Endothelial cell (in vitro differentiated cells): ENCODE measurements at places on chromosomes 16 and 17.

DNA sequence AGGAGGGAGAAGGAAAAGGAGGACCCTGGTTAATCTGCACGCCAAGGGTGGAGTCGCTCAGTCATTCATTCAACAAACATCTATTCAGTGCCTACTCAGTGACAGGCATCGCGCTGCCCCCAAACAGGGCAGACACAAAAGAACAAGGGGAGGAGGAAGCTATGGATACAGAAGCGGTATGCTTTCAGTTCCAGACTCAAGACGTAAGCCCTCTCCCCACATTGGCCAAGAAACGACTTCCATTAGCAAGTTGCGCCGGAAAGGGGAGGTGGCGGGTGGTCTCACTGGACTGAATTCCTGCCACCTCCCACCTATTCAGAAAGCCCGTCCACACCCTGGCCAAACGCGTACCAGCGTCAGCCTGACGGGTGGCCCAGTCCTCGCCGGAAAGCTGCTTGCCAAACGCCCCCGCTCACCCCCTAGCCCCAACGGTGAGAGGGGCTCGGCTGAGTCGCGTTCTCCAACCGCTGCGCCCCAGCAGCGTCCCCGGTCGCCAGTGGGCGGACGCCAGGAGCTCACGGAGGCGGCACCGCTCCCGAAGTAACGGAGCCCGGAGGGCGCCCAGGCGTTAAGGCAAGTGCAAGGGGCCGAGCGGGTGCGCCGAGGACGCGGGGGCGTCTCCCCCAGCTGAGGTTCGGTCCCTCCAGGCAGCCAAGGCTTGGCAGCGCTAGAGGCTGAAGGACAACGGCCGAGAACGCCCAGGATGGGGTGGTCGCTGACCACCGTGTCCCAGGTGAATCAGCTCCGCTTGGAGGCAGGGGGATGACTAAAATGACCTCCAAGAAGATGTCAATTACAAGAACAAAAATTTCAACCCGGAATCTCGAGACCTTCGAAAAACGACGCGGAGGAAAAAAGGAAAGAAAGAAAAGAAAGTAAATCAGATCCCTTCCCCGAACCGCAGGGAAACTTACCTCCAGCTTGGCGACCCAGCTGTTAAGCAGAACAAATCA lies 470.7 kb downstream of the SOX9 start:
- no peak for DNase-seq

DNA sequence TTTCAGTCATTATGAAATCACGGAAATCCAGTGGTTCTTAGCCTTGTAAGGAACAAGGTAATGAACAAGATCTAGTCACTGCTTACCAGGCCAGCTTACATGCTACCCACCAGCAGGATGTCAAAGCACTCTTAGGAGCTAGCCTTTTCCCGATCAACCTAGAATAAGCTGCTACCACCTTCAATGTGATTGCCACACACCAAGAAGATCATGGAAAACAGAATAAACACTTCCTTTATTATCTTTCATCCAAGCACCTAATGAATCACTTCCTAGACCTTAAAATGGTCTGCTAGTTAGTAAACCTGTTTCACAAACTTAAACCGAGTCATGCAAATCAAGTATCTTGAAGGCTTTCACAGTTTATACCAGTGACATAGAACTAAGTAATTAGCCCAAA lies 5.0 kb downstream of the BBS2 start:
- no peak for DNase-seq

DNA sequence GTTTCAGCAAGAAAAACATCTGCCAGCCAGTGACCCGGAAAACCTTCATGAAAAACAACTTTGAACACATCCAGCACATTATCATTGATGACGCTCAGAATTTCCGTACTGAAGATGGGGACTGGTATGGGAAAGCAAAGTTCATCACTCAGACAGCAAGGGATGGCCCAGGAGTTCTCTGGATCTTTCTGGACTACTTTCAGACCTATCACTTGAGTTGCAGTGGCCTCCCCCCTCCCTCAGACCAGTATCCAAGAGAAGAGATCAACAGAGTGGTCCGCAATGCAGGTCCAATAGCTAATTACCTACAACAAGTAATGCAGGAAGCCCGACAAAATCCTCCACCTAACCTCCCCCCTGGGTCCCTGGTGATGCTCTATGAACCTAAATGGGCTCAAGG lies 22.2 kb downstream of the SLFN5 start:
- no peak for DNase-seq

DNA sequence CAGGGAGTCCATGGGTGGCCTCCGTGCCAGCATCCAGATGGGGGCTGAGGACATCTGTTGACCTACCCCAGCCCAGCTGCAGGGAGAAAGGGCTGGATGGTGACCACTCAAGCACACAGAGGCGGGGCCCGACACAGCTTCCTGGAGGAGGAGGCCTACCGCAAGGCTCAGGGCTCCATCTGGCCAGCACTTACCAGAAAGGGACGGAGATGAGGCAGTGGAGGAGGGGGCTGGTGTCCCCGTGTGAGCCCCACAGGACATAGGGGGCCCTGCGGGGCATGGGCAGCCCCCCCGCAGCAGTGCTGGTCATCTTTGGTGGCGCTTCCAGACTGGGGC lies 147.5 kb upstream of the CIBAR2 start:
- DNase-seq: no peak

GRCh38 chr17:537133-537532 lies 177.5 kb downstream of the VPS53 start:
- DNase-seq: no peak

DNA sequence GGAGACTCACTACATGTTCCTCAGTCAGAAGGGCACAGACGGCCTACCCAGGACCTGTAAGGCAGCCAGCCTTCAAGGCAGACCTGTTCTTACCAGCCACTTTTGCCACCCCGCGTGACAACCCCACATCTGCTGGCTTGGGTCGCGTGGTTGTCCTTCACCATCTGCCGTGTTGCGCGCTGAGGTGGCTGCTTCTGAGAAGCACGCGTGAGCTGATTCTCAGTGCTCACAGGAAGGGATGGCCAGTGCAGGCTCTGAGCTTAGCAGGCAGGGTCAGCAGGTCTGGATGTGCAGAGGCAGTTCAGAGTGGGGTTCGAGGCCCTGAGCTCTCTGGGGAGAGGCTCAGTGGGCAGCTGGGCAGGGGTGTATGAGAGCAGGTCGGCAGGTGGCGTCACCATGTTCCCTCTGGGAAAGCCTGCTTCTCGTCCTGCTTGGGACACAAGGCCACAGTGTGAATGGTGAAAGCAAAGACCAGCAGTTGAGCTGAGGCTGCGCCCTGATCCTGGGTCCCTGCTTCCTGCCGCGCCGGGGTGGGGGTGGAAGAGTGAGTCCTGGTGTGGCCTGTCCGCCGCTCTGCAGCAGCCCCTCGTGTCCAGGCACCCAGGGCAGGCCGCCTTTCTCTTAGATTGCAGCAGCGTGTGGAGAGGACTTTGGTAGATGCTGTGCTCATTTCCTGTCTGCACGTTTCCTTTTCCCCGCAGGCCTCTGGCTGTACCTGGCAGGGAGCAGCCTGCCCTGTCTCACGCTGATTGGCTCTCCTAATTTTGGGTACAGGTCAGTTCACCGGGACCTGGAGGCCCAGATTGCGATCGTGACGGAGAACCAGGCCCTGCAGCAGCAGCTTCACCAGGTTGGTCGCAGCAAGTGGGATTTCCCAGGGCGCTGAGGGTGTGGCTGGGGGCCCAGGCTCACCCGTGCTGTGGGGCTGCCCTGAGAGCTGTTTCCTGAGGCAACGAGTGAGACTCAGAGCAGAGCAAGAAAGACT lies 36.0 kb downstream of the PGS1 start:
- DNase-seq: no peak

DNA sequence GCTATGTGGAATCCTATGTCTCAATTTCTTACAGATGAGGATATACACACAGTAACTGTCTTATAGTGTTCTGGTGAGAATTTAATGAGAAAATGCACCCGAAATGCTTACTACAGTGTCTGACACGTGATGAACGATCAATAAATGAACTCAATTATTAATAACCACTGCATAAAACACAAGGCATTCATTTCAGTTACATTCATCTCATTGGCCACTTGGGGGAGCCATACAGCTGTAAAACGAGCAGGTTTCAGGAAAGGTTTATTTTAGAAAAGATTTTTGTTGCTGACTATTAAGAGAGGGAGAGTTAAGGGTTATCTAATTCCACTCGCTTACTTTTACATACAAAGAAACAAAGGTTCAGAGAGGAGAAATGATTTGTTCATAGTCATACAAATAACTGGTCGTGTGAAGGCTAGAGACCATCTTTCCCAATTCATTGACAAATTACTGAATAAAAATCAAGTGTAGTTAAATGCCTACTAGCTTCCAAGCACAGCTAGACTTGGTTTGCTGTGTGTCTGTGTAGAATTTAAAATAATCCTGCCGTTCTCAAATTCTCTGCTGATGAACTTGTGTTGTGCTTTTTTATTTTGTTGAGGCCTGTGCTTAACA lies 160.1 kb downstream of the MAP2K4 start:
- DNase-seq: peak; percentile 37

DNA sequence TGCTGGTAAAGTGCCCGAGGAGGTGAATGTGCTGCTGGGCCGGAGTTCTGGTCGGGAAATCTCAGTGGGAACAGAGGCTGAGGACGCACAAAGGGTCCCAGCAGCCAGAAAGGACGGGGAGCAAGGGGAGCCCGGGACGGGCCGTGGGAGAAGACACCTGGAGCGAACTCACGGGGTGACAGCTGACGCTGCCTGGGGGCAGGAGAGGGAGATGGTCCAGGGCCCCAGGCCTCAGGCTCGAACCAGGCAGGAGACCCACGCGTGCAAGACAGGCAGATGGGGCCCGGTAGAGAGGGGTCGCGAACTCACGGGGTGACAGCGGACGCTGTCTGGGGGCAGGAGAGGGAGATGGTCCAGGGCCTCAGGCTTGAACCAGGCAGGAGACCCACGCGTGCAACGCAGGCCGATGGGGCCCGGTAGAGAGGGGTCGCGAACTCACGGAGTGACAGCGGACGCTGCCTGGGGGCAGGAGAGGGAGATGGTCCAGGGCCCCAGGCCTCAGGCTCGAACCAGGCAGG lies 72.9 kb downstream of the METRNL start:
- no peak for DNase-seq

DNA sequence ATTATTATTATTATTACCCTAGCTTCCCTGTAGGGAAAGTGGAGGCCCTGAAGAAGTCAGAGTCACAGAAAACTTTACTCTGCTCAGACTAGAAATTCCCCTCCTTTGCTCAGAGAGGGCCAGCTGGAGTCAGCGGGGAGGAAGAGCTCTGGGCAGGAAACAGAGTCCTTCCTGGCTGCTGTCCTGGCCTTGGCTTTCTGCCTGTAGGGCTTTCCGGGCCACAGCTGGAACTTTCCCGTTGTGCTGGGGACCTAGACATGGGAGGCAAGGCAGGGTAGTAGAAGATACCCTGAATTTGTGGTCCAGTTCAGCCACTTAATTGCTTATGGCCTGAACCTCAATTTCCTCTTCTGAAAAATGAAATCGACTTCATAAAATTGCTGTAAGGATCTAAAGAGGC lies 14.0 kb upstream of the CCL2 start:
- peak; percentile 31 for DNase-seq

DNA sequence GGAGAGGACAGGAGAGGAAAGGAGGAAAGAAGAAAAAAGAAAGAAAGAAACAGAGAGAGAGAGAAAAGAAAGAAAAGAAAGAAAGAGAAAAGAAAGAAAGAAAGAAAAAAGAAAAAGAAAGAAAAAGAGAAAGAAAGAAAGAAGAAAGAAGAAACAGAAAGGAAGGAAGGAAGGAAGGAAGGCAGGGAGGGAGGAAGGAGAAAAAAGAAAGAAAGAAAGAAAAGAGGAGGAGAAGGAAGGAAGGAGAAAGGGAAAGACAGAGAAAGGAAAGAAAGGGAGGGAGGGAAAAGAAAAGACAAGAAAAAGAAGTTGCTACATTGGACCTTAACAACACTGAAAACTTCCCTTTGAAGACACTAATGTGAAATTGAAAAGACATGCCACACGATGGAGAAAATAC lies 56.6 kb upstream of the CCL2 start:
- no peak for DNase-seq

DNA sequence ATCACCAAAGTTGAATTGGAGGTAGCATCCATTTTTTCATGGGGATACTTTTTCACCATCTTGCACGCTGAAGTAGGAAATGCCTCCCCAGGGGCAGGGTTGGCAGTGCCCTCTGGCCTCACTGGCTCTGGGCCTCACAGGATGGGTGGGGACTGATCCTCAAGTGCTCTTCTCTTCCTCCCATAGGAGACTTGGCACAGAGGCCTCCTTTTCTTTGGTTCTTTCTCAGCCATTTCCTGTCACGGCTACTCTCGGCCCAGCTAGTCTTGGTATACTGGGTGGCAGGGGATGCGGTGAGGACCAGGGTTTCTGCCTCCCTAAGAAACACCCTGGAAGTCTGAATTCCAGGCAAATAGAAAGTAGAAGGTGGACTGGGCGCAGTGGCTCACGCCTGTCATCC lies 58.2 kb downstream of the PECAM1 start:
- no peak for DNase-seq

DNA sequence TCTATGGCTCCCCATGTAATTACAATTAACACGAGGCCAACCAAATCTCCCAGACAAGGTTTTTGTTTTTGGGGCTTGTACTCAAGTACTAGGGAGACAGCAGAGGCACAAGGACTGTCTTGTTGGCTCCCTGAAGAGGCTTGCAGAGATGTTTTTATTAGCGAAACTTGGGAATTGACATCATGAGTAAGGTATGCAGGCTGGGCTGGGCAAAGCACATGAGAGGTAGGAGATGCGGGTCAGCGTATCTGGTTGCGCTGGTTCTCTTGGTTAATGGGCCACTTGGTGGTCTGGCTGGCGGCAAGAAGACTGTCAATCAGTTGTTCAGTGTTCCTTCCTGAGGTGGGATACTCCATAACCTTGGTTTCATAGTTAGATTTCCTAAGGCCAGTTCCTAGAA lies 28.9 kb downstream of the LCMT1 start:
- no peak for DNase-seq

DNA sequence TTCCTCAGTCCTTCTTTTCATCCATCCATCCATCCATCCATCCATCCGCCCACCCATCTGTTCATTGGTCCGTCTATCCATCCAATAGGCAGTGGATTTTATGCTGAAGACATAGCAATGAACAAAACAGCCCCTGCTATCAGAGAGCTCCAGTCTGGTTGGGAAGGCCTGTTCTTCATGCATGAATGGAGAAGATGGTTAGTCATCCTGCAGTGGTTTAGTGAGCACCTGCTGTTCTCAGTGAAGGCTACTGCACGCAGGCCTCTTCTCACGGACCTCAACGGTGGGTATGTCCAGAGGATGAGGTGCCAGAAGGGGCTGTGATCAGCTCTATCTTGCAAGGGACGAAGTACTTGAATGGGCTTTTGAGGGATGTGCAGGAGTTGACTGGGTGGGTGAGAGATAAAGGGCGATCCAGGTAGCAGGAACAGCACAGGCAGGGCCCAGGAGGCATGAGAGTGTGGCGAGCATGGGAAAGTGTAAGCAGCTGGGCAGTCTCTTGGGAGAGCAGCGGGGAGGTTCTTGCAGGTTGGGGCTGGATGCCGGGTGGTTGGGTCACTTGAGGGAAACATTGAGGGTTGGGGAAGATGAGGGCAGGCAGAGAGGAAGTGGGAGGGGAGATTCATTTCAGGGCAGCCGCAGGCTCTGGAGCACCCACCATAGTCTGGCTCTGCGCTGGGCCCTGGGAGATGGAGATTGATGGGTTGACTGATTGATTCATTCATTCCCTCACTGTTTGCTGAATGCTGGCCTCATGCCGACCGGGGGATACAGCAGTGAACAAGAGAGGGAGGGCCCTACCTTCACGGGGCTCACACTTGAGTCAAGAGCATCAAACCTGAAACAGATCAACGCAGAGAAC lies 115.0 kb upstream of the CIBAR2 start:
- DNase-seq: no peak
